ENCODE measurements at places on chromosomes 3 and 15.

DNA sequence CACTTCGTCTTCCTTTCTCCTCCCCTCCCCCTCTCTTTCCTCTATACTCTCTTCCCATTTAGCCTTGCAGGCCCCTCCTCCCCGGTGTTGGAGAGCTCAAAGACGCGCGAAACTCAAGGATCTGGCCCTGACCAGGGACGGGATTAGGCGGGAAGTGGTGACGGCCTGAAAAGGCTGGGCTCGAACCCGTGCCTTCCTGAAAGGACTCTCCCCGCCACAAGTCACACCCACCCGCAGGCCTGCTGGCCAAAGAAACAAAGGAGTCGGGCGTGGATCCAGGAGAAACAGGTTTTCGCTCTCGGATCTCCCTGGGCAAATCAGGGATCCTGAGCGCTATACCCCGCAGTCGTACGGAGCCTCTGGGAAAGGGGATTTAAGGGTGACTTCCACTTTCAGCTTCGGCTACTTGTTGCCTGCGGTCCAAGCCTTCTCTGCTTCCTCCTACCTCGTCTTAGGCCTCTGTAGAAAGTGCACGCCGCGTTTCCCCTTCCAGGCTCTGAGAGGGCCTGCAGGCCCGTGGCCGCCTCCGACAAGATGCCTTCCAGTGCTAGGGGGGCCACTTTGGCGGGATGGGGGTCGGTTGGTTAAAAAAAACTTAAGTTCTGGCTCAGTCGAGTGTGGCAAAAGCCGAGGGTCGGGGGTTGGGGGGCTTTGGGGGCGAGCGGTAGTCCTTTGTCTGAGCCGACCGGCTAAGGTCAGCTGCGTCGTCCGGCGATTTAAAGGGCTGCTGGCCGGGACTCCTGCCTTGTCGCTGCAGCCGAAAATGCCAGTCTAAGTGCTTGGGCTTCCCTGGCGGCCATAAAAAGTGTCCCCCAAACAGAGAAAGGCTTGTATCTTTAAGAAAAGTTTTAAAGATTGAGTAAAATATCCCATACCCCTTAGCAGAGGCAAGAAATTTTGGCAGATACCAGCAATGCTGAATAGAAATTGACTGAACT lies 8.2 kb downstream of the ZIC4 start:
- no peak for DNase-seq

DNA sequence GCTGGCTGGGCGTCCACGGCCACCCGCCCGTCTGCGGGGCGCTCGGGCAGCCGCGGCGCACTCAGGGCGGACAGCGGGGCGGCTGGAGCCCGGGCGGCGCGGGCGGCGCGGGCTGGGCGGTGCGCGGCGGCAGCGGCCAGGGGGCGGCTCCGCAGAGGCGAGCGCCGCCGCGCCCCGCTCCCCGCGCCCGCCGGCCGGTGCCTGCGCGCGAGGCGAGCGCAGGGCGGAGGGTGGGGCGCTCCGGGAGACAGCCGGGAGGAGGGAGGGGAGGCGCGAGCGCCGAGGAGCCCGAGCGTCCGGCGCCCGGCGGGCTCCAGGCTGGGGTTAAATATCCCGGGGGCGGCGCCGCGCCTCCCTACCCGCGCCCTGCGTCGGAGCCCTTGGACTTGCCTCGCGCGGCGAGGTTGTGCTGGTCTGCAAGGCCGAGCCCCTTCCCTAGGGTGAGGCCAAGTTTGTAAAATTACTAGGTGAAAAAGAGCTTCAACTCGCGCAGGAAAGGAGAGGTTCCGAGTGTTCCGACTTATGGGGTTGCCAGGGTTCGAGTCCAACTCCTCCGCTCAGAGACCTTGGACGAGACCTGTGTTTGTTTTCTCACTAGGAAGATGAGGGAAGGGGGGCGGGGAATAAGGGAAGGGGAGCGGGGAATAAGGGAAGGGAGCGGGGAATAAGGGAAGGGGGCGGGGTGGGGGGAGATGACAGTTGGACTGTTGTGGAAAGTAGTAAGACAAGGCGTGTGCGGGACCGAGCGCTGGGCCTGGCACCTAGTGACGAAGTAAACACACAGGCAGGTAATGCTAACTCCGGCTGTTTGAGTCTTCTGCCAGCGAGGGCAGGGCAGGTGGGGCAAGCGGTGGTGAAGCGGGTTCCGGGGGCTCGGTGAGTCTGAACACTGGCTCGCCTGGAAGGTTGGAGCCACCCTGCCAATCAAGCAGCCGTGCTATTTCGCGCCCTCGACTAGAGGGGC lies at the start of gene TNFAIP8L3:
TNFAIP8L3 (minus strand) TSS at position 301 of the 964 bp plus-strand sequence. CDS start 311 bp downstream, outside the sequence.
- DNase-seq: no peak

DNA sequence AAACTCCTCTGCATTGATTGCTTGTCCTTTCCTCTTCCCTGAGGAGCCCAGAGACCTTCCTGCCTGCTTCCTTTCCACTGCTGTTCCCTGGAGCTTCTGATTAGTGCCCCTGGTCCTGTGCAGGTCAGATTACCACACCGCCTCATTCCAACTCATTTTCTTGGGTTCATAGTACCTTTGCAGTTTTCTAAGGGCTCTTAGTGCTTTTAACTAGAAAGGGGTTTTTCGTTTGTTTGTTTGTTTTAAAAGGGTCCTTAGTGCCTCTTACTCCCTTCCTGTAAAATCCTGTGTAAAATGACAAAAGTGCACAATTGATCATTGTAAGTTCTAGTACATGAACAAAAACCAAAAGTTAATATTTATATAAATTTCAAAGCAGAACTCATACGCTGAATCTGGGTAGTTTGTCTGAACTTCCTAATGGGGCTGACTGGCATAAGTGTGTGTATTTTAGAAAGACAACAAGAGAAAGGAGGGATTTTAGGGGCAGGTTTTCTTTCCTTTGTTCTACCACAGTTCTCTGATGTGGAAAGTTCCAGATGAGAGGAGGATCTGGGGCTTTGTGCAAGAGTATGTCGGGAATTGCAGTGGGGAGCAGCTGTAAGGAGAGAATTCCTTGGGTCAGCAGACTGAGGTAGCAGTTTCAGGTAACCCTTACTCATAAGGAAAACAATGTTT lies 30.6 kb downstream of the SNRK start:
- peak; percentile 67 for DNase-seq

GRCh38 chr3:7271631-7272030 lies 410.7 kb downstream of the GRM7 start:
- no peak for DNase-seq

- DNase-seq: peak; percentile 73
These were observed 1.8 kb downstream of the DIPK2A start for GRCh38 chr3:143973259-143974021.

- no peak for DNase-seq
These were observed 7.0 kb downstream of the CFAP100 start for GRCh38 chr3:126401611-126402160.

- DNase-seq: no peak
These were observed 423.5 kb upstream of the ARPP21 start for GRCh38 chr3:35215525-35216500.

GRCh38 chr15:54681584-54681983 lies 515.2 kb downstream of the RSL24D1 start:
- no peak for DNase-seq

GRCh38 chr3:109572301-109572700 lies 235.0 kb upstream of the DPPA4 start:
- no peak for DNase-seq

DNA sequence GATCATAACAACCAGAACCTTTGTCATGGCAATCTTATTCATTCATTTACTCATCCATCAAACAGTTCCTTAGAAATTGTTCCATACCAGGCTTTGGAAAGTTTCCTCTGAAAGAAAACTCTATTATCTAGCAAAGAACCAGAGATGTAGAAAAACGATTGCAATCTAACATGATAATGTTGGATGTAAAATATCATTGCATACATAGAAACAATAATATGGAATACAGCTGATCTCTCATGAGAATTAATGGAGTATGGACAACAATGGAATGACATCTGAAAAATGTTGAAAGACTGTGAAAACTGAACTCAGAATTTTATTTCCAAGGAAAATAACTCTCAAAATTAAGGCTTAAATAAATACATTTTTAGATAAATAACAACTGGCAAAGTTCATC lies 665.4 kb downstream of the NLGN1 start:
- DNase-seq: no peak

- no peak for DNase-seq
These were observed 313.6 kb upstream of the ATP11B start for GRCh38 chr3:182479419-182480336.

DNA sequence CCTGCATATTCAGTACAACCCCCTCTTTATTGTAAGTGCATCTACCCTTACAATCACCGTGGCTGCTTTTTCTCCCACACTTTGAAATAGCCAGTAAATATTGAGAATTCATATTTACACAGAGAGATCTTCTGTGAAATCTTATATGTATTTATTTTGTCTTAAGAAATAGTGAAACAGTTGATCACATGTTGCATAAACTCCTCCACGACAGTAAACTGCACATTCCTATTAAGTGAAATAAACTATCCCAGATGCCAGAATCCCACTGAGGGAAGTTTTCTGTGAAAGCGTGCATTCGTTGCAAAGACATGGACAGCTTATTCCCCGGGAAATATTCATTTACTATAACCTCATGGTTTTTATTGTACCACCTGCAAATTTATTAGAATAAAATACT lies 796.0 kb downstream of the ROBO2 start:
- DNase-seq: no peak

- peak; percentile 35 for DNase-seq
These were observed 7.5 kb downstream of the TMEM40 start for GRCh38 chr3:12751571-12751970.

DNA sequence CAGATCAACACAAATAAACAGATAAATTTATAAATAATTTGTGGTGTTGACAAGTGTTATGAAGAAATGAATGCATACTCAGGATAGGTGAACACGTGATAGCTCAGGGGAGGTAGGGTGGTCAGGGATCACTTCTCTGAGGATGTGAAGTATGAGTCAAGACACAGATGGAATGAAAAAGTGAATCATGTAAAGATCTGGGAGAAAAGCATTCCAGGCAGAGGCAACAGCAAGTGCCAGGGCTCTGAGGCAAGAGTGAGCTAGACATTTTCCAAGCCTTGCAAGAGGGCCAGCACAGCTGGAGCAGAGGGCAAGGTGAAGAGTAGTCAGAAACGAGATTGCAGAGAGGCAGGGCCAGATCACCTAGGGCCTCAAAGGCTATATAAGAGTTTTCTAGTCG lies 177.8 kb downstream of the WNT5A start:
- no peak for DNase-seq

- no peak for DNase-seq
These were observed 166.4 kb upstream of the ROPN1 start for GRCh38 chr3:124158168-124158881.

- no peak for DNase-seq
These were observed 170.4 kb upstream of the IQSEC1 start for GRCh38 chr3:13243586-13243985.
